ENCODE measurements at places on chromosomes 6 and 20.

GRCh38 chr6:111842891-111843290, 30.4 kb downstream of the FYN start:
- DNase-seq = no peak

DNA sequence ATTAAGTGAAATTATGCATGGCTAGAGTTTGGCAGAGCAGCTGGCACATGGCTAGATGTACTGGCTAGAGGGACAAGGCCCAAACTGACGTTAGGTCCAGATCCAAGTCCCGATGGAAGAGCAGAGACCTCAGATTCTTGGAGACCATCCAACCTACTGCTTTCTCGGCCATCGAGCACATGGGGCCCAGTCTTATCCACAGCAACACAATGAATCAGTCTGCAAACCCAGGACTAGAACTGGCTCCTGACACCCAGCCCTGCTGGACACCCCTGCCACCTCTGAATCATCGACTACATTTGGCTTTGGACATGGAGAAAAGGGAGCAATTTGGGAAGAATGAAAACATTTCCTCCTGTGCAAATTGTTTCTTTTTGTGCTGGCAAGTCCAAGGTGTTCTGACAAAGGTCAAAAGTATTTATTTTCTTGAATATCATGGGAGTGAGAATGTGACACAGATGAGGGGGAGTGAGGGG, 23.9 kb upstream of the YWHAB start:
- DNase-seq = no peak

DNA sequence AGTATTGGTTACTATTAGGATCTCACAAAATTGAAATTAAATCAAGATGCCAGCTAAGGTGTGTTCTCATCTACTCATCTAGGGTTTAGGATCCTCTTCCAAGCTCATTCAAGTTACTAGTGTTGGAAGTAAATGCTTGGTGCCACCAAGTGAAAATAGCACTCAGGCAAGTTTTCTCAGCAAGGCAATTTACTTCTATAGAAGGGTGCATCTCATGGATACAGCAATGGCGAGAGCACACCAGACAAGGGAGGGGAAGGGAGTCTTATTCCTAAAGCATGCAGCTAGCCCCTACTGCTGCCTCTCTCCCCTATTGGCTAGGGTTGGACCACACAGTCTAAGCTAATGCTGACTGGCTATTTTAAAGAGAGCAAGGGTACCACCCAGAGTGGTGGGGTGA, 23.0 kb upstream of the FAM8A1 start:
- no peak for DNase-seq

GRCh38 chr20:25274891-25275812, 27.3 kb downstream of the PYGB start:
- no peak for DNase-seq

DNA sequence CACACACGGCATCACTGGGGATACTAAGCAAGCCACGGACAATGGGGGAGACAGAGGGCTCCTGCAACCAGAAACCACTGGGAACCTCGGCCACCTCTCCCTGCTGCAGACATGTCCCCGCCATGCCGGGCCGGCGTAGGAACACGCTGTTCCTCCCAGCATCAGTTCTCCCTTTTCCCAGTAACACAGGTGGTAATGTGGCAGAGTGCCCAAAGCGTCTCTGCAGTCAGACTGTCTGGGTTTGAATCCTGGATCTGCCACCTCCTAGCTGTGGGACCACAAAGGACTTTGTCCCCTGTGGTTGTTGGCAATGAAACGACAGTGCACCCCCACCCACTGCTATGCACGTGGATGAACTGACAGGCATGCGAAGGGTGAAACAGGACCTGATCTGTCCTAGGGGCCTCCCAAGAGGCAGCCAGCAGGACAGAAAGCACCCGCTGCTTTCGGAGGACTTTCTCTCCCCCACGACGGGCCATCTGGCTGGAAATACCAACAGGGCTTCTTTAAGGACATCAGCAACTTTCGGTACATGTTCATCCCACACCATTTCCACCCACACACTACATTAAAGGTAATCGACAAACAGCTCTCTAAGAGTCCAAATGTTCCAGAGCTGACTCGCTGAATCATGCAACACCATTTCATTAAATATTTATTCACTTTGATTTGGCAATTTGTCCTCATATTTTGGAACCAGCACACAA, 74.1 kb downstream of the SULF2 start:
- DNase-seq = no peak

DNA sequence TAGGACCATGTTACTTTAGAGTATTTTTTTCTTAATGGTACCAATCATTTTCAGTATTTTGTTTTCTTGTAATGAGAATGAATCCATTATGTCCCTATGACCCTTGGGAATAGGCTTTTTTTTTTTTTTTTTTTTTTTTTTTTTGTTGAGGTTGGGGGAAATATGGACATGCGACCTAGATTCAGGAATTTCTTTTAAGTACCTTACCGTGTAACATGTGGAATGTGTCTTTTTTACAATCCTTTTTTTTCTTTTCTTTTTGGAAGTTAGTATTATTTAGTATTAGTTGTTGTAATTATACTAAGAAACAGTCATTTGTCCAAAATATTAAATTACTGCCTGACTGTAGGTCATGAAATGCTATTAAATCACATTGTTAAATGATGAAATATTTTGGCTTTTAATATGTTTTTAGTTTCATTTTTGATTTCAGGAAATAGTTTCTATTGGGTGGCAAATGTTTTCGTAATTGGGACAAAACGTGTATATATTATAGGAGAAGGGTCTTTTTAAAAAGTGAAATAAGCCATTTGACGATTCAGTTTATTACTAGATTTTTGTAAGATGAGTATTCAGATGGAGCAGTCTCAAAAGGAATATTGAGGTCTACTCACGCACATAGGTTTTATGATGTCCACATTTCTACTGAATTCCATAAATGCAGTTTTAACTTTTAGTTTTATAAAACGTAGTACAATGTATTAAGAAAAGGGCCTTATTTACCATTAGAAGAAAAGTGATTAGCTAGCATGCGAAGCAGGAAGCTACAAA, 4.9 kb downstream of the ARID1B start:
- DNase-seq = no peak

DNA sequence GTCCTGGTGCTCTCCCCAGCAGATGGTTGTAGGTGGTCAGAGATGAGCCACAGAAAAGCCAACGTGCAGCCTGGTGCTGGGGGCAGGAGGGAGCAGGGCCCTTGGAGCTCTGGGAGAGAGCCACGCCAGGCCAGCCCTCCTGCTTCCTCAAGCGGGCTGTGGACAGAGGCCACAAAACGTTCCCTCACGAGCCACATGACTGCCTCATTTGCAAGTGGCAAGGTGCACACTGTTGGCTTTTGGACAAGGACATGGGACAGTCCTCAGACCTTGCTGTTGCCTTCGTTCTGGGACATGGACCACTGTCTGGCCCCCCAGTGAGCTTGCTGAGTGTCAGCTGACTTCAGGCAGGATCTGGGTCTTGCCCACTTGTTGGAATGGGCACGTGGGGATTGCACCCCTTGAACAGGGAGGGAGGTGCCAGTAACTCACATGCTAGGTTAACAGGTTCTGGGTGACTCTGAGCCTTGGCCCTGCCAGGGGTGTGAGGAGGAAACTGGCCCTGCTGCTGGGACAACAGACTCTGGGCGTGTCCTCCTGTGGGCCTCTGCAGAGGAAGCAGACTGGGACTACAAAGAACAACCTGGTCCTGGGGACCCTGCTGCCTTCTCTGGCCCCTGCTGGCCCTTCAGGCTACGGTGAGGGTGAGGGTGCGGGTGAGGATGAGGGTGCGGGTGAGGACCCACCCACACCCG, 2.6 kb downstream of the SLCO4A1 start:
- DNase-seq = no peak

GRCh38 chr20:38975539-38976120, 13.5 kb downstream of the DHX35 start:
- DNase-seq = no peak

GRCh38 chr6:35547676-35548075, 35.0 kb upstream of the TULP1 start:
- no peak for DNase-seq

DNA sequence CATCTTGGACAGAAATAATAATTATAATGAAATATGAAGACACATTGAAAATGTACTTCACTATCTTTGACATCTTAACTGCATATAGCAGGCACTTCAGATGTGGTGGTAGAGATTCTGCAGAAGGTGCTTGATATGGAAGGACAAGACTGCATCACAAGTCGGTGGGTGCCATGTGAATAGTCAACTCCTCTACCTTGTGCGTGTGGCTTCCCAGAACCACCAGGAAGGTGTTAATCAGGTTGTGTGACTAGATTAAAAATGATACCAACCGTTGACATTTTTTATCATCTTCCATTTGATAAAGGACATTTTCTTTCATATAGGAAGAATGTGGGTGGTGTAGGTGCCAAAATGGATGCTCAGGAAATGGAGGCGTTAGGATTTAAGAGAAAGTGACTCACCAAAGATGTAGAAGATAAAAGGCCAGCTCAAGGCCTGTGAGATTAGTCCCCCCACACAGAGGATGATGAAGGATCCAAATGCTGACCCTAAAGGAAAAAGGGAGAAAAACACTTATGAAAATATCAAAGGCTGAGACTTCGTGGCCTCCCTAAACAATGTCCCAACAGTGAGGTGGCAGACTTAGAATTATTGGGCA, 12.3 kb downstream of the SLC17A2 start:
- DNase-seq = no peak

- DNase-seq = no peak
Measured at GRCh38 chr6:121873595-121873994, 438.1 kb downstream of the GJA1 start.

DNA sequence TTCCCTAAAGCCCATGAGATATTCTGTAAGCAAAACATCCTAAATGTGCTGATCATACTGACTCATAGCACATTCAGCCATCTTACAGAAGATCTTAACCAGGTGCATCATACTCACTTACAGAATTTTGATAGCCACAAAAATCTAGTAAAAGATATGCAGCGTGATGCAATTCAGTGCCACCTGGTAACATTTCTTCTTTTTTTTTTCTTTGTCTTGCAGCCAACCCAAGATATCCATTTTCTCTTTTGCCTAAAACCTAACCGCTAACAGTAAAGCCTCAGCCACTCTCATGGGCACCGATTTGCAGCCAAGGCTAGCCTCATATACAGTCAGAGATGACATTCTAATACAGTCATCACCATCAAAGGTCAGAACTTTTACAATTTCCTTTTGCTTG, 293.3 kb downstream of the HACE1 start:
- DNase-seq = no peak

DNA sequence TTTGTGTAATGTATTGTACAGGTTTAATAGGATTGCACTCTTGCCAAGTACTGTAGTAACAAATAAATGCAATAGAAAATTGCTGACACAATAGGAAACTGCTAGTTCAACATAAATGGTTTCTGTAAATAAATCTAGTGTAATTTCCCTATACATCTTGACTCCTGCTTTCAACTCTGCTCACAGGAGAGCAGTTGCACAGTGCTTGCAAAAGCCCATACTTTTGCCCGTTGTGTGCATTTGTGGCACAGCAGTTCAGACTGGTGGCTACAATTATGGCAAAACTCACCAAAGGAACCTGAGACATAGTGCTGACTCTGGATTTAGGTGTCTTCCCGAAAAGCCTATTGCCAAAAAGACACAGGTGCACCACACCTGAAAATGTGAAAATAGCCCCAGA, 953.3 kb upstream of the SLC35B3 start:
- no peak for DNase-seq

- DNase-seq = no peak
Measured at GRCh38 chr6:82914511-82914910, 151.1 kb downstream of the UBE3D start.

- no peak for DNase-seq
Measured at GRCh38 chr20:53621482-53622246, 28.0 kb upstream of the ZNF217 start.

Measured in effector memory CD4-positive, alpha-beta T cell (primary cell).